ENCODE measurements at places on chromosomes 5 and 9. TPM values are rescaled to one million over a fixed set of nuclear protein-coding genes. Genes with fewer than 3 reads are reported as not detected.

DNA sequence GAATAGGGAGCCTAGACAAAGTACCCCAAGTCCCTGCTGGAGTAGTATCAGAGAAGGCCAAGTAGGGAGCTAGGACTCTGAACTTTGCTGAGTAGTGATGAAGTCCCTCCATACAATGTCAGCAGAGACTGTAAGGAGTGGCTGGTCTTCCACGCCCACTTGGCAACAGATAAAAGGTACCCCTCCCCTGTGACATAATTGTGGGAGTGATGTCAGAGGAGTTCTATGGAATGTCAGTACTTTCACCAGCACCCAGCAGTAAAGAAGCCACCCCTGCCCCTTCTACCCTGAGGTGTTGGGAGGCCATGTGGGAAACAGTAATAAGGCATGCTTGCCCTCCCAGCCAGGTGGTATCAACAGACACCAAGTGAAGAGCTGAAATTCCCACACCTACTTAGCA lies 143.9 kb downstream of the SLIT3 start:
- no peak overlapping the region for H3K27ac ChIP-seq
- H3K4me1 ChIP-seq, result peaks cover 13% of the 10 kb centered on the region
- no peaks in the 10 kb centered on the region for H3K27me3 ChIP-seq
- H3K4me3 ChIP-seq, result no peak overlapping the region
- DNase-seq, result no peak
- no peaks in the 10 kb centered on the region for H3K36me3 ChIP-seq

GRCh38 chr9:87792831-87793288 lies 66.9 kb downstream of the CTSL start:
- DNase-seq, result no peak
- no peak overlapping the region for H3K4me3 ChIP-seq
- H3K4me1 ChIP-seq, result no peaks in the 10 kb centered on the region
- H3K27me3 ChIP-seq, result no peaks in the 10 kb centered on the region

DNA sequence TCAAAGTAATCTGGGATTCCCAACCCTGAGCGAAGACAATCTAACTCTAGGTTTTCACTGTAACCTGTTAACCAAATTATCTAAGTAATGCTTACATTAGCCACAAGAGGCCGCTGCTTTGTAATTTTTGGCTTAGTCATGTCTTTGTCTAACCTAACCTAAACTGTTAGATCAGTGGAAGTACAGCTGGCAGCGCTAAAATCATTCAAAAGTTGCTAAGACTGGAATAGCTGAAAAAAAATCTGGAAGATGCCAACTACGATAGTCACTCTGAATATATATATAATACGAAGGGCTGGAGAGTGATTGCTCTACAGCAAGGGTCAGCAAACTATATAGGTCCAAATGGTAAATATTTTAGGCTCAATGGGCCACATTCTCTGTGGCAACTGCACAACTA lies 60.2 kb downstream of the FBXO38 start:
- H3K27ac ChIP-seq, result no peak overlapping the region
- no peaks in the 10 kb centered on the region for H3K4me1 ChIP-seq
- H3K27me3 ChIP-seq, result no peaks in the 10 kb centered on the region
- peaks cover 27% of the 10 kb centered on the region for H3K36me3 ChIP-seq
- no peak overlapping the region for H3K4me3 ChIP-seq

- H3K27me3 ChIP-seq, result no peaks in the 10 kb centered on the region
- peaks cover 32% of the 10 kb centered on the region for H3K4me1 ChIP-seq
- peaks cover 22% of the 10 kb centered on the region for H3K36me3 ChIP-seq
- no peak overlapping the region for H3K4me3 ChIP-seq
- DNase-seq, result peak; percentile 23
- peak overlapping the region; percentile 37 for H3K27ac ChIP-seq
These were observed 96.2 kb downstream of the TLE4 start for GRCh38 chr9:79667817-79668436.

- H3K27ac ChIP-seq, result no peak overlapping the region
- DNase-seq, result no peak
- peaks cover 24% of the 10 kb centered on the region for H3K4me1 ChIP-seq
- no peak overlapping the region for H3K4me3 ChIP-seq
- H3K36me3 ChIP-seq, result no peaks in the 10 kb centered on the region
These were observed 215.8 kb downstream of the HSPA4 start for GRCh38 chr5:133267601-133268000.

DNA sequence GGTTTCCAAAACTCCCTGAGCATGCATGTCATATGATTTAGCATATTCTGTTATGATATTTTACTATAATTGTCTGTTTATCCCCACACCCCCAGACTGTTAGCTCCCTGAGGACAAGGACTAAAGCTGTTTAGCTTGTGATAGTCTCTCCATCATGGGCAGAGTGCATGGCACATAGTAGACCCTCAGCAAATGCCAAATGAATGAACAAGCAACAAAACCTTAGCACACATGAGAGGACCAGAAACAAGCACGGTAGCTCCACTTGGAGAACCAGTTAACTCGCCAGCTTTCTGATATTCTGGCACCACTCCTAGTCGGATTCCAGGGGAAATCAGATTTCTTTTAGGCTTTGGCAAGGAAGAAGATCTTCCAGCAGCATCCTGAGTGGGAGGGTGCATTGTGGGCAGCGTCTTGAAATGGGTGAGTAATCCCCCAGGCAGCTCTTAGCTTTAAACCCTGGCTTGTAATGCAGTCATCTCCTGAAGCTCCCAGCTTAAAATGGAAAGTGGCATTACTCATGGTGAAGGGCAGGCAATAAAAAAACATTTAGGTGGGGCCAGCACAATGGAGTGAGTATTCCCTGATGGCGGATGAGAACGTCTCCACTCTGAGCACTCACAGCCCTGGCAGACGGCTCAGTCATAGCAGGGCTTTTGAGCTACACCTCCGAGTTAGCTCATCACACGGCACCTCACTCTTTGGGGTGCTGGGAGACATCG lies 41.1 kb downstream of the FGF1 start:
- no peaks in the 10 kb centered on the region for H3K36me3 ChIP-seq
- no peak overlapping the region for H3K27ac ChIP-seq
- H3K27me3 ChIP-seq, result no peaks in the 10 kb centered on the region

DNA sequence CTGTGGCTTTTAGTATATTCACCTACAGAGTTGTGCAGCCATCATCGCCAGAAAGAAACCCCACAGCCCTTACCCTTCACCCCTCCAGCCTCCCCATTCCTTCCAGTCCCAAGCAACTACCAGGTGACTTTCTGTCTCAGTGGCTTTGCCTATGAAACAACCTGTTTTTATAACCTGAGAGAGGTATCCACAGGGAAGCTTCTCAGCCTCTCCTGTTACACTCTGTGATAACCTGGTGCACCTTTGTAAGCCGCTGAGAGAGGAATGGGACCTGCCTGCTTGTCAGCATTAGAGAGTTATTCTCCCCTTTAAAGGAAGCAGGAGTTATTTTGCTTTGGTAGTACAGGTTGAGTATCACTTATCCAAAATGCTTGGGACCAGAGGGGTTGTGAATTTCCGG lies 93.6 kb downstream of the TRIO start:
- H3K36me3 ChIP-seq, result no peaks in the 10 kb centered on the region
- peaks cover 32% of the 10 kb centered on the region for H3K4me1 ChIP-seq
- no peak overlapping the region for H3K4me3 ChIP-seq
- no peaks in the 10 kb centered on the region for H3K27me3 ChIP-seq
- no peak overlapping the region for H3K27ac ChIP-seq
- DNase-seq, result no peak

- H3K36me3 ChIP-seq, result no peaks in the 10 kb centered on the region
- no peak overlapping the region for H3K4me3 ChIP-seq
- no peak for DNase-seq
- peaks cover 30% of the 10 kb centered on the region for H3K4me1 ChIP-seq
These were observed 77.5 kb downstream of the DPYSL3 start for GRCh38 chr5:147432323-147432722.

GRCh38 chr5:91052977-91053740 lies 330.0 kb downstream of the ARRDC3 start:
- no peak for DNase-seq
- no peak overlapping the region for H3K27ac ChIP-seq
- H3K4me1 ChIP-seq, result no peaks in the 10 kb centered on the region
- H3K36me3 ChIP-seq, result no peaks in the 10 kb centered on the region
- no peaks in the 10 kb centered on the region for H3K27me3 ChIP-seq

- no peaks in the 10 kb centered on the region for H3K36me3 ChIP-seq
- no peak overlapping the region for H3K4me3 ChIP-seq
- H3K4me1 ChIP-seq, result peaks cover 6% of the 10 kb centered on the region
- no peaks in the 10 kb centered on the region for H3K27me3 ChIP-seq
- no peak for DNase-seq
These were observed 103.3 kb downstream of the C5orf15 start for GRCh38 chr5:133865113-133865512.

GRCh38 chr9:137694962-137695875 lies 76.4 kb downstream of the EHMT1 start:
- DNase-seq, result peak; percentile 34
- H3K27me3 ChIP-seq, result no peaks in the 10 kb centered on the region
- H3K4me3 ChIP-seq, result no peak overlapping the region
- peaks cover 7% of the 10 kb centered on the region for H3K36me3 ChIP-seq
- no peak overlapping the region for H3K27ac ChIP-seq
- no peaks in the 10 kb centered on the region for H3K4me1 ChIP-seq

GRCh38 chr9:22446589-22446949 lies at the start of gene DMRTA1:
DMRTA1 (plus strand) TSS chr9:22446824; CDS start chr9:22447066, 242 bp downstream.
- DNase-seq, result peak; percentile 86
- H3K27me3 ChIP-seq, result no peaks in the 10 kb centered on the region
- H3K4me3 ChIP-seq, result peak within 1 kb of the TSS; percentile 64
- peak within 1 kb of the TSS; percentile 54 for H3K27ac ChIP-seq

- no peaks in the 10 kb centered on the region for H3K4me1 ChIP-seq
- no peaks in the 10 kb centered on the region for H3K36me3 ChIP-seq
- DNase-seq, result no peak
These were observed 113.3 kb downstream of the ADRB2 start for GRCh38 chr5:148939676-148940075.

- no peak overlapping the region for H3K4me3 ChIP-seq
- peaks cover 18% of the 10 kb centered on the region for H3K4me1 ChIP-seq
- no peaks in the 10 kb centered on the region for H3K27me3 ChIP-seq
- no peak overlapping the region for H3K27ac ChIP-seq
These were observed 437.9 kb upstream of the PAPPA start for GRCh38 chr9:115715666-115716065.

- H3K36me3 ChIP-seq, result no peaks in the 10 kb centered on the region
- no peak overlapping the region for H3K4me3 ChIP-seq
- no peak overlapping the region for H3K27ac ChIP-seq
- H3K4me1 ChIP-seq, result peaks cover 2% of the 10 kb centered on the region
- H3K27me3 ChIP-seq, result no peaks in the 10 kb centered on the region
These were observed 52.5 kb upstream of the SLC2A8 start for GRCh38 chr9:127344368-127345000.

- H3K27ac ChIP-seq, result no peak overlapping the region
- no peaks in the 10 kb centered on the region for H3K27me3 ChIP-seq
- no peak overlapping the region for H3K4me3 ChIP-seq
- DNase-seq, result no peak
- peaks cover 26% of the 10 kb centered on the region for H3K4me1 ChIP-seq
These were observed 20.0 kb upstream of the COL5A1 start for GRCh38 chr9:134621558-134622110.

DNA sequence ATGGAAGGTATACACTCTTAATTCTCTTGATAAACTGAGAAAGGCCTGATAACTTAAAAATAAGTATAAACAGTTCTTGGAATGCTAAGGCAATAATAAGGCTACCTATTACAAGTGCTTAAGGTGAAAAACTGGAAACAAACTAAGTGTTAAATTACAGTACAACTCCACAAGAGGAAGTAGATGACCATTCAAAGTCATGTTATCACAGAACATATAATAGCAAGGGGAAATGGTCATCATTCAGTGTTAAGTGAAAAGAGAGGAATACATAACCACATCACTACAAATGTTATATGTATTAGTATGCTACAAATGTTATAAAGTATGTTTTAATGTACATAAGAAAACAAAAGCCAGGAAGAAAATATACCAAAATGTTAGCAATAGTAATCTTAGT lies 135.9 kb downstream of the CCDC192 start:
- H3K36me3 ChIP-seq, result no peaks in the 10 kb centered on the region
- H3K27ac ChIP-seq, result no peak overlapping the region
- no peak overlapping the region for H3K4me3 ChIP-seq
- H3K27me3 ChIP-seq, result no peaks in the 10 kb centered on the region

DNA sequence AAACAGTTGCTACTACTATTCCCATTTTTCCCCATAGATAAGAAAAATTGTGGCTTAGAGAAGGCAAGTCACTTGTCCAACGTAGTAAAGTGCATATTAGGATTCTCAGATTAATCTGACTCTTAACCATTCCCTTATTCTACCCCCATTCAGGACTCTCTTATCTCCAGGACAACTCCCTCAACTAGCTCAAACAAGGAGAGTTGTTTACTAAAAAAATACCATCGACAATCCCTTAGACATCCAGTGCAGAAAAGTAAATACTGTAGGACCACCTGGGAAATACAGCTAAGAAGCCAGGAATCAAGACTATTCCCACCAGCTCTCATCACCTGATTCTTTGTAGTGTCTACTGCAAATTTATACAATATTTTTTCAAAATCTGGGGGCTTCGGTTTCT lies 9.4 kb upstream of the GRAMD2B start:
- H3K27ac ChIP-seq, result no peak overlapping the region
- no peaks in the 10 kb centered on the region for H3K4me1 ChIP-seq
- no peaks in the 10 kb centered on the region for H3K27me3 ChIP-seq
- no peaks in the 10 kb centered on the region for H3K36me3 ChIP-seq

- peak; percentile 28 for DNase-seq
- H3K4me3 ChIP-seq, result no peak overlapping the region
These were observed 151.0 kb downstream of the ENTREP1 start for GRCh38 chr9:69476016-69476415.

DNA sequence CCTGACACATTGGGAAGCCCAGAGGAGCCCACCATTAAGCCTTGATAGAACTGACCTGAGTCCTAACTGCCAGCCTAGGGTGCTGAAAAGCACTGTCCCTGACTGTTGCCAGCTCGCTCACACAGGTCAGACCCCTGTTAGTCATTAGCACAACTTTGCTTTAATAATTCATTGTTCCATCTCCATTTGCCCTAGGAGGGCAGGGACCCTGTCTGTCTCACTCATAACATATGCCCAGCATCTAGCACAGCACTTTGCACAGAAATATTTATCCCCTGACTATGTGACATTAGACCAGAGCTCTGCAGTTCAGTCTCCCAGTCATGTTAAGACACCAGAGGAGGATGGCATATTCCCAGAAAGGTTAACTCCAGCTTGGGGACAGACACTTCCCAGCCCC lies 61.8 kb upstream of the STXBP1 start:
- no peaks in the 10 kb centered on the region for H3K27me3 ChIP-seq
- no peak overlapping the region for H3K27ac ChIP-seq
- no peak for DNase-seq
- no peak overlapping the region for H3K4me3 ChIP-seq
- no peaks in the 10 kb centered on the region for H3K36me3 ChIP-seq

DNA sequence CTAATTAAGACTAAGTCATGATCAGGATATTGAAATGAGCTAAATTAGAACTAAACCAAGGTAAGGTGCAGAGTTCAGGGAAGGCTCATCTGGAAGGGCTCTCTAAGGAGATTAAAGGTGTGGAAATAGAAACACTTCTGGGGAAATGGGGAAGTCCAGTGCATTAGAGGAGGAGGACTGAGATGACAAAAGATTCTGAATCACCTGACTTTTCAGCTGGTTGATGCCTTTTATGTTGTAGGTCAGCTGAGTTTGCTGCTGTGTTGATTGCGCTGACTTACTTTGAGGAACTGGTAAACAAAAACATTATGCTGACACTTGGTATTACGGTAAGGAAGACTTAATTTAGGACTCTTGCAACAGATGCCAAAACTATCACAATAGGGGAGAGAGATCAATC lies 23.8 kb downstream of the IFNA5 start:
- H3K27me3 ChIP-seq, result no peaks in the 10 kb centered on the region
- H3K4me1 ChIP-seq, result no peaks in the 10 kb centered on the region
- no peak overlapping the region for H3K4me3 ChIP-seq

OXCT1 gene
- 55.3 TPM for total RNA-seq

PCDHA12 gene
- not detected for total RNA-seq

MCC gene
- 26.9 TPM for total RNA-seq

NCBP1 gene
- total RNA-seq, result 126 TPM

SLC25A2 gene
- not detected for total RNA-seq

CARTPT gene
- not detected for total RNA-seq

All from SJCRH30 (cell line).